ACHN (cell line): ENCODE measurements at places on chromosomes 6 and 20.

- no peak for DNase-seq
Measured at GRCh38 chr6:1103945-1104623, 207.8 kb upstream of the FOXQ1 start.

- no peak for DNase-seq
Measured at GRCh38 chr20:59335377-59335776, 35.0 kb downstream of the EDN3 start.

GRCh38 chr6:344816-345340 is 46.7 kb upstream of the IRF4 start:
- DNase-seq = no peak

DNA sequence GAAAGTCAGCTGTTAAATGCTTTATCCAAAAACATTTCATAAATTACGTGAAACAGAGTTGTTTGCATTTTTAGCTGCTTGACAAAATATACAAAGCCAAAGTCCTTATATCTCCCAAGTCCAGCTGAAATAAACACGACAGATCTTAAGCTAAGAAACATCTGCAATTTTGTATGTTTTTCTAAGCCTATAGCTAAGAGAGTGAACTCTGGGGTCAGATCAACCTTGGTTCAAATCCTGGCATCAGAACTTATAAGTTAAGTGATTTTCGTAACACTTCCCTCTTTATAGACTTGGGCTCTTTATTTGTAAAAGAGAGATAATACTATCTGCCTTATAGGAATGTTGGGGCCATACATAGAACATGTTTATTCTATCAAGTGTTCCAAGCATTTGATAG is 176.7 kb downstream of the PTPRK start:
- no peak for DNase-seq

- no peak for DNase-seq
Measured at GRCh38 chr6:125132058-125132457, 21.5 kb upstream of the TPD52L1 start.

GRCh38 chr6:15912505-15913400 is 216.1 kb upstream of the MYLIP start:
- DNase-seq = no peak

DNA sequence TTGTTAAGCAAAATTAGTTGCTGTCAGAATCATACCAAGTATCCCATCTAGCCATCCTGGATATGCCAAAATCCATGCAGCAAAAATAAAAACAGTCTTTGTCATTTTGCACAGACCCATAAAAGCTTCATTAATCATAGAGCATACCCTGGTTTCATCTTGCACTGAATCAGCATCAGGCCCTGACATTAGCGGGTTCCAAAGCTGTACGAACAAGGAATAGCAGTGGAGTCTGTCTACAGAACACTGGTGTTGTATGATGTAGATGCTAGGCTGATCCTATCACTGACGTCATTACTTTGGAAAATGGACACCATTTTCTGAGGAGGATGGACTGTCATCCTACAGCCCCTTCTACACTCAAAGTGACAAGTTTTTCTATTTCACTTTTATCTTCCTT is 315.6 kb downstream of the ESR1 start:
- no peak for DNase-seq
